ENCODE measurements at places on chromosomes 6 and 20. TPM values are rescaled to one million over a fixed set of nuclear protein-coding genes. Genes with fewer than 3 reads are reported as not detected.

Gene NOX3
- total RNA-seq = not detected

Gene OR12D3
- total RNA-seq = not detected

Gene MRPS18A
- total RNA-seq = 50.2 TPM

Gene DDO
- not detected for total RNA-seq

Gene SYNDIG1
- total RNA-seq = not detected

Gene SLC22A23
- total RNA-seq = 1.4 TPM
